ENCODE measurements at places on chromosomes 5 and 9.

GRCh38 chr5:53114988-53115387, 5.4 kb upstream of the MOCS2 start:
- peak; percentile 8 for DNase-seq

DNA sequence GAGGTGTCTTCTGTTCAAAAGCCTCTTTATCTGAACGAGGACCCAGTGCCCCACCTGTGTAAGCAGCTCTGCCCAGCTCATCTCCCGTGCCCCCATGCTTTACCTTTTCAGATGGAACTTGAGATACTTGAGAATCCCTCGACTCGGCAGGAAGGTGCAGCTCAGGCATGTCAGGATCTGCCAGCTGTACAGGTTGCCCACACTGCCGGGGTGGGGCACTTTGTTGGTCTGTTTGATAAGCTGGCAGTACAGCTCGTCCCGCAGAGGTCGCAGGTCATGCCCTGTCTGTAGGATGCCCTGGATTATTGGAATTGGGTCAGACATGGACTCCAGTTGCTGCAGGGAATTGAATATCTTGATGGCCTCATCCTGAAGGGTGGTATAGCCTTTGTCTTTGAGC, 58.0 kb upstream of the RETREG1 start:
- DNase-seq = no peak

DNA sequence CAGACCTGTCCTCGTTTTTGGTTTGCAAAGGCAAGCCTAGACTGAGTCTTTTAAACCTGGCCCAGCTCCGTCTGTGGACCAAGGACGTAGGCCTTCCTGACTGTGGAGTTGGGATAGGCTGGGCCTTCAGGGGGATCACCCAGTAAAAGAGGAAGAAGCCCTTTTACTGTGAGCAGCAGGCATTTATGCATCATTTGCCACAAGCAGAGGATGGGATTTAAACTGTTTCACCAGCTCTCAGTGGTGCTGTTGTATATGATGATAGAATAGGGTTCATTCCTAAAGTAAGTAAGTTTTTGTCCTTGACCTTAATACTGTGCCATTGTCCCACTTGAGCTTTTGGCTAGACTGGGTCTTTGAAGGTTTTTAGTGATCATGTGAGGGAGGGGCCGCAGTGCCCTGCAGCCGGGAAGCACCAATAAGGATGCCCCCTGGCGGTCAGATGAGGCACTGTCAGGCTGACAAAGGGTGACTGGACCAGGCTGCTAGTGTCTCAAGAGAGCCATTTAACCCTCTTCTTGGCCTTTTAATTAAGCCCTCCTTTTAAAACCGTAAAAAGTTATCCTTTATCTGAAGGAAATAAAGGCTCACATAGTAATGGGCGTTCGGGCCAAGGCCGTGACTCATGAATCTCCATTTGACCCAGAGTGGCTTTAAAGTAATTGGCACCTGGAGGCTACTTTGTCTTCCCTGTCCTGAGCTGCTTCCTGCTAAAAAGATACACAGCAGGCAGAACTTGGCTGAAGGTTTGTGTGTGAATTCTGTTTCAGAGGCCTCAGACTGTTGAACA, 74.0 kb downstream of the UBAP1 start:
- DNase-seq = peak; percentile 72

GRCh38 chr5:19837536-19838174, 150.3 kb downstream of the CDH18 start:
- DNase-seq = no peak

DNA sequence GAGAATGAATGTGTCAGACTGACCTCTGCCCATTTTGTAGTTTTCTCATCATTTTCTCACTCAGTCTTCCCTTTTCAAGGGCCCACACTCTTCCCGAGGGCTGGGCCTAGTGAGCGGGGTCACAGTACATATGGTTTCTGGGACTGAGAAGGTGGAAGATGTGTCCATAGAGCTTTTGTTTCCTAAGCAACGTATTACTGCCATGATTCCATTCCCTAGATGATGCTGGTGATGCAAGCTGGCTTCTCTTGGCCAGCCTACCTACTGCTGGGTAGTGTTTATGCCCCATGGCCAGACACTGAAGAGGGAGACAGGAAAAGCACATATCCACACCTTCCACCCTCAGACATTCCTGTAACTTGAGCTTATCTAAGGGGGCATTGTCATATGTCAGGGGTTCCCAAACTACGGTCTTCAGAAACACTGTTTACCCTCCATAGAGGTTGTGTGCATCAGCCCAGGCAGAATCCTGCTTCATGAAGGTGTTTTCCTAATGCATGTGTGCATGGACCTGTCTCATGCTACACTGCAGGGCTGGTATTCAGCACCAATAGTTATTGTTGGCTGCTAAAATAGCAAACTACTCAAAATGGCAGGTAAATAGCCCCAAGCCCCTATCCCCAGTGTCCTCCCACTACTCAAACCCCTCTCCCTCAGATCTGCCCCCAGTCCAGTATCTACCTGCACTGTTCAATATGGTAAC, 9.5 kb downstream of the IRF1 start:
- no peak for DNase-seq

GRCh38 chr5:64497386-64497785, 8.4 kb upstream of the RGS7BP start:
- DNase-seq = no peak

GRCh38 chr9:99782962-99783718, 38.5 kb upstream of the NR4A3 start:
- DNase-seq = no peak

DNA sequence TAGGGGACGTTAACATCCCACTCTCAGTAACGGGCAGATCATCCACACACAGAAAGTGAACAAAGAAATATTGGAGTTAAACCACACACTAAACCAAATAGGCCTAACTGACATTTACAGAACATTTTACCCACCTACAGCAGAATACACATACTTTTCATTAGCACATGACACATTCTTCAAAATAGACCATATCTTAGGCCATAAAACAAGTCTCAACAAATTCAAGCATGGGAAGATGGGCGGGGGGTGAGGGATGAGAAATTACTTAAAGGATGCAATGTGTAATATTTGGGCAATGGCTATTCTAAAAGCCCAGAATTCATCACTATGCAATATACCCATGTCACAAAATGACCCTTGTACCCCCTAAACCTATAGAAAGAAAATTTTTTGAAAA, 226.2 kb downstream of the ATPSCKMT start:
- no peak for DNase-seq

GRCh38 chr5:135564331-135564730, 14.5 kb downstream of the CXCL14 start:
- no peak for DNase-seq

DNA sequence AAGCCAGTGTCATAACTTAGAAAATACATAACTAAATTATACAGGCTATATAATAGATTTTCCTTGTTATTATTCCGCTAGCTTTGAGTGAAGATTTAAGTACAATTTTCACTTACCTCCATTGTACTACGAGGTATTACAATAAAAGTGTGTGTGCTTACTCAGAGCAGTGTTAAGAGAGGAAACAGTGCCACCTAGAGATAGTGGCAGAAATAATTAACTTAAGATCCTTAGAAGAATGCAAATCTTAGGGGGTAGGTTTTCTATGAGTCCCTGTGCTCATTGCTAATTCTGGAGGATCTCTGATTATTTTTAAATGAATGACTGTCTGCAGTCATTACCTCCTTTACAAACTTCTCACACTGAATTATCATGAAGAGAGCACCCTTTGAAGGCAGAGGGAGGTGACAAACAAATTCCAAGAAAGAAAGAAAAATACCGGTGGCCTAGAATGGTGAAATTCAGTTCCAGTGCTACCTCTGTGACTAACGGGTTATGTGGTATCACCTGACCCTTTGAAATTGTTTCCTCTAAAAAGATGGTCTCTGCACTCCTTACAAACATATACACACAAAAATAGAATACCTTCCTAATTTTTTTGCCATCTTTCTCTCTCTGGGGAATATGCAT, 379.8 kb downstream of the TRIM36 start:
- peak; percentile 5 for DNase-seq

DNA sequence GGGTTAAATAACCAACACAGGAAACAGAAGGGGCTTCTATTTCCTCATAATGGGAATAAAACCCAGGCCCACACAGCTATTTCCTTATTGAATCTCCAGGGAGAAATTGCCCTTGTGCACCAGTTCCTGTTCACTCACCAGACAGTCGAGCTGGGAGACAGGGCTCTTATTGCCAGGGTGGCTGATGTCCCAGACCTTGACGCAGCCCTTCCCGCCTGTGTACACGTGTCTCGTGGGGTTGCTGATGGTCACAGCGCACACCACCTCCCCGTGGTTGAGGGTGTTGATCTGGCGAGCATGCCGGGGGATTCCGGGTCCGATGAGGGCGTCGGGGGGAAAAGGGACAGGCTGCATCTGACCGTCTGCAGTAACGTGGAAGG, 96.5 kb downstream of the TLE1 start:
- no peak for DNase-seq

DNA sequence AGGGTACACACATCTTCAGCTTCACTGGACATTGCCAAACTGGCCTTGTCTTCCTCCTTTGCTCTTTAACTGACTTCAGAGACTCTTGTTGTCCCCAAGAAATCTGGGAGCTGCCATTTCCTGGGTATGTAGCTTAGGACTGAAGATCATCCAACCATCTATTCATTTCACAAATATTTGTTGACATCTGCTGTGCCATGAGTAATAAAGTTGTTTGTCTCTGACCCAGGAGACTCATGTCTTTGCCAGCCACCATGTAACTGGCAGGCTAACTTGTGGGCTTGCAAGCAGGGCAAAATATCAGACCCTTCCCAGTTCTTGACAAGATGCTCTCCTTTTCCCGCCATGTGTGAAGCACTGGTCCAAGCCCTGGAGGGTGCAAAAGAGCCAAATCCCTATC, 17.1 kb upstream of the TOR1B start:
- DNase-seq = no peak

DNA sequence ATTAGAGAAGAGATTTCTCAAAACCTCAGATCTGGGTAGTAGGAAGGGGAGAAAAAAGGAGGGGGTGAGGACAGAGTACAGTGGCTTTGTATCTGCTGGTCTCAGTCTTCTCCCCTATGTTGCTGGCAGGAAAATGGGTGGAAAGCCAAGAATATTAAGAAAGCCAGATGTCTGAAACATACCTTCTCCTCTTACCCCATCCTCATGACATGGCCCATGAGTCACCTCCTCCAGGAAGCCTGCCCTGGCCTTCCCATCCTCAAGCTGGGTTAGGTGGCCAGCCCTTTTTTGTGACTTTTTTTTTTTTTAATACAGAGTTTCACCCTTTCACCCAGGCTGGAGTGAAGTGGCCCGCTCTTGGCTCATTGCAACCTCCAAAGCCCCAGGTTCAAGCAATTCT, 61.8 kb downstream of the ABCA1 start:
- DNase-seq = peak; percentile 15

- DNase-seq = no peak
These were observed 30.0 kb upstream of the GLRX start for GRCh38 chr5:95852567-95852966.

DNA sequence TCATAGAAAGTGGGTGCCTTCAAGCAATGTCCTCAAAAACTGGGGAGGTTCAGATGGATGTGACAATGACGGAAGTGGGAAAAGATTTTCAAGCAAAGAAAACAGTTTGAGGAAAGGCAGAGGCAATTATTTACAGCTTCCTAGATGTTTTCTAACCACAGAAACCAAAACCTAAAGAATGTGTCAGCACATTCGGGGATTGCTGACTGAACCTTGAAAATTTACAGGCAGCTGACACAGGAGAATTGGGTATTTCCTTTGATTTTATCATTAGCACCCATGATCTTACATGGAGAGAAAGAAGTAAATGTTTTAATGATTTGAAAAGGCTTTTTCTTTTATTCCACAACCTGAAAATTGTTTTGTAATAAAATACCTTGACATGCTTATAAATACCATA, 369.0 kb downstream of the ACTL7B start:
- DNase-seq = no peak

- DNase-seq = peak; percentile 91
These were observed 1.3 kb downstream of the ANP32B start for GRCh38 chr9:97984188-97985057.

DNA sequence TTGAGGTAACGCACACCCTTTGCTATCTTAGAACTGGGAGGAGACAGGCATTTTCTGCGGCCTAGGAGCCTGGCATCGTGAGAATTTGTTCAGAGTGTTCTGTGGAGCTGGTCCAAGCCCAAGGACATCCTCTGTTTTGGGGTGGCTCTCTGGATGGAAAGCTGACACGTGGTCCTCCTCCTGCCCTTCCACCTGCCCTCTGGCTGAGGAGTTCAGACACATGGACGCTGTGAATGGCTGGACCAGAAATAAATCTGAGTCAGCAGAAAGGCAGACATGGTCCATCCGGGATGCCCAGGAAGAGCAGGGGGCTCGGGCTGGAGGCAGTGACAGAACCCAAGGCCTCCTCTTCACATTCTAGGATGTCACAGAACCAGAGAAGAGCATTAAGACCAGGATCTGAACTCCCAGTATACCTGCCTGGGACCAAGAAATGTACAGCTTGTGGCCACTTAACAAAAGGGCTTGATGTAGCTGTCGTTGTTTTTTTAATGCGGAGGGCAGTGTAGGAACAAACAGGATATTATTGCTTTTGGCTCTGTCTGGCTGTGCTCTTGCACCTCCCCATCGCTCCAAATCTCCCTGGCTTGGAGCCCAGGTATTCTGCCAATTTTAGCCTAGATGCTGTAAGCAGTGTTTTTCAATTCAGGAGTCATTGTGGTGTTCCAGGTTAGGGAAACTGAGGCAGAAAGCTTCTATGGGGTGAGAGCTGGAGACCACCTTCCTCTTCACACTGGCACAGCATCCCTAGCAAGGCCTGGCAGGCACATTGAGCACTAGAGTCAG, 2.4 kb downstream of the CKMT2 start:
- no peak for DNase-seq

- no peak for DNase-seq
These were observed 1.8 kb downstream of the NTMT1 start for GRCh38 chr9:129627556-129628440.

- DNase-seq = no peak
These were observed 117.6 kb downstream of the SEMA5A start for GRCh38 chr5:9428272-9428671.

DNA sequence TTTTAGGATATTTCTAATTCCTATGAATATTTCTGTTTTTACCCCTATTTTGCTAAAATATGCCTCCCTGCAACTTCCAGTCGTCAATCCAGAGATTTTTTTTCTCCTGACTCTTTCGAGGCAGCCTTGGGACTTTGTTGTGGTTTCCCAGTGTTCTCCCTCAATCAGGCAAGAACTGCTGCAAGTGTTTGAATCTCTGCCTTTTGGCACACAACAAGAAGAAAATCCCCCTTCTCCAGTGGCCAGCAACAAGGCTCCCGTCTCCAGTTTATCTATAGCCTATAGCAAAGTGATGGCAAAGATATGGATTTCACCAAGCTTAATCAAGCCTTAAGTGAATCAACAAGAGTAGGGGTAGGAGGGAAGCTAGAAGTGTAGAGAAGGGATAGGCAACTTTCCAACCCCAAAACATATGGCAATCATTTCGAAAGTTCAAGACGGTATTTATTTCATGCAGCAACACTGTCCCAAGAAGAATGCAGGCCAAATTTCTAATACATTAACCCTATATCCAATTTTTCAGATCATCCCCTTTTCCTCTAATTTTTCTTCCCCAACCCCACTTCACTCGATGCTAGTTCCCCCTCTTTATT, 37.7 kb upstream of the PAPPA start:
- no peak for DNase-seq

DNA sequence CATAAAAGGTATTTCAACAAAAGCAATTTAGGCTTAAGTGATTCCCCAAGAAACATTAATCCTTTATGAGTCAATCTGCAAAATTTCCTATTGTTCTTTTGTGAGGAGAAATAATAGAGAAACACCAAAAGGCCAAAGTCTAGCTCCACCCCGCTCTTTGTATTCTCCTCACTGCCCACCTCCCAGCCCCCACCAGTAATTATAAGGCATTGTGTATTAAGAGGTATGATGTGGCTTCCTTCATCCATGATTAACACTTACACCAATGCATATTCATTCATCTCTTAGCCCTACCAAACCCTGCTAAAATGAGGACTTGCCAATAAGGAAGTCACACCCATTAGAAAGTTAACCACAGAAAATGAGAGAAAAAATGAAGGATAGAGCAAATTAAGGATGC, 105.3 kb upstream of the SPATA31D4 start:
- DNase-seq = no peak
